H9 (cell line): ENCODE measurements at places on chromosomes 11 and 22. TPM values are rescaled to one million over a fixed set of nuclear protein-coding genes. Genes with fewer than 3 reads are reported as not detected.

- DNase-seq, result no peak
- H3K27me3 ChIP-seq, result peaks cover 3% of the 10 kb centered on the region; the same call in 1 of the 2 replicates
- no peaks in the 10 kb centered on the region for H3K4me1 ChIP-seq
- no peak overlapping the region for H3K4me3 ChIP-seq
- no peaks in the 10 kb centered on the region for H3K36me3 ChIP-seq
Measured at GRCh38 chr11:2855162-2855561, 30.4 kb downstream of the CDKN1C start.

GRCh38 chr11:78603792-78604191 lies 29.1 kb upstream of the NARS2 start:
- H3K36me3 ChIP-seq, result no peaks in the 10 kb centered on the region
- no peak overlapping the region for H3K27ac ChIP-seq
- no peaks in the 10 kb centered on the region for H3K27me3 ChIP-seq

DNA sequence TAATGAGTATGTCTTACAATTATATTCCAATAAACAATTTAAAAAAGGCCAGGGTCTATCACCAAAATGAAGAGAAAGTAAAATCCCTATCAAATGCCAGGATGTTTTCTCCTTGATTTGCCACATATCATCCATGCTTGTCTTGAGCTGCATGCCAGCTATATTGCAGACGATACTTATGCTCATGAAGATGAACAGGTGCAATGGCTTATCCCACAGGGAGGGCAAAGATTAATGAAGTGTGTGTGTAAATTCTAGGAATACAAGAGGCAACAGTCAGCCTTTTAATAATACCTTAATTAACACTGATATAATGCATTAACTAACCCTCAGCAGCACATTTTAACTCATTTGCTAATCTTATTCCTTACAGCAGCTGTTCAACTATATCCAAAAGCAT lies 850.5 kb downstream of the KCNA4 start:
- H3K27me3 ChIP-seq, result no peaks in the 10 kb centered on the region
- no peaks in the 10 kb centered on the region for H3K36me3 ChIP-seq
- no peak for DNase-seq
- H3K4me1 ChIP-seq, result no peaks in the 10 kb centered on the region
- H3K4me3 ChIP-seq, result no peak overlapping the region
- no peak overlapping the region for H3K27ac ChIP-seq

GRCh38 chr11:118045191-118045590 lies 31.7 kb upstream of the TMPRSS4 start:
- H3K4me3 ChIP-seq, result no peak overlapping the region
- H3K36me3 ChIP-seq, result no peaks in the 10 kb centered on the region
- no peaks in the 10 kb centered on the region for H3K4me1 ChIP-seq
- H3K27ac ChIP-seq, result no peak overlapping the region
- no peaks in the 10 kb centered on the region for H3K27me3 ChIP-seq

DNA sequence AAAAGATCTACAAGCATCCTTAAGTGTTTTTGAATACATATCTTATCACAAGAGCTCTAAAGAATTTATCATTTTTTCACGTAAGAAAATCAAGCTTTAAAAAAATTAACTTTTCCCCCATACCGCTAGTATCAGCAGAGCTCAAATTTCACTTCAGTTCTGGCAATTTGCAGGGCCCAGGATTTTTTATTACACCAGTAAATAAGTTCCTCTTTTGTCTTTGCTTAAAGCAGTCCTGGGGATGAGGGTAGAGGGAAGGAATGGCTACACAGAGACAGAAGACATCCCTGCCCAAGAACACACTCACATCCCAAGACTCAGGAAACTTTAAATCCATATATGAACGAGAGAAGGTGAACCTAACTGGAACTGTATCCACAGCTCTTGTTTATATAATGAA lies 22.6 kb upstream of the SORL1 start:
- no peak for DNase-seq
- peaks cover 5% of the 10 kb centered on the region; the same call in 1 of the 2 replicates for H3K4me1 ChIP-seq
- H3K27me3 ChIP-seq, result no peaks in the 10 kb centered on the region
- peaks cover 3% of the 10 kb centered on the region for H3K36me3 ChIP-seq
- H3K4me3 ChIP-seq, result no peak overlapping the region

The MYRF gene
- 12.9 and 13.9 TPM in 2 replicates for total RNA-seq

The OR4D5 gene
- not detected in 2 replicates for total RNA-seq

The IL17REL gene
- 0.11 and 0.20 TPM in 2 replicates for total RNA-seq
